H9 (cell line): ENCODE measurements at places on chromosomes 3 and 15. TPM values are rescaled to one million over a fixed set of nuclear protein-coding genes. Genes with fewer than 3 reads are reported as not detected.

Gene LHFPL4
- total RNA-seq = 16.3 and 19.2 TPM in 2 replicates

Gene ATP2B2
- total RNA-seq = 0.22 and 0.33 TPM in 2 replicates

Gene SKOR1
- 0.13 TPM in 2 replicates for total RNA-seq

Gene MOBP
- total RNA-seq = 0.13 TPM in 1 of 2 replicates, not detected in the other

Gene GOLGA8Q
- not detected in 2 replicates for total RNA-seq

Gene MME
- total RNA-seq = 14.6 and 16.4 TPM in 2 replicates

Gene KLHL6
- not detected in 2 replicates for total RNA-seq

Gene SLC28A1
- 0.13 TPM in 1 of 2 replicates, not detected in the other for total RNA-seq

Gene PIK3R4
- 28.6 and 37.0 TPM in 2 replicates for total RNA-seq

Gene ATP10A
- total RNA-seq = 3.9 and 4.4 TPM in 2 replicates

Gene RTP3
- not detected in 2 replicates for total RNA-seq

Gene ATP13A5
- not detected in 2 replicates for total RNA-seq

Gene GADL1
- 0.09 and 0.15 TPM in 2 replicates for total RNA-seq

Gene IL20RB
- total RNA-seq = 1.5 TPM in 2 replicates

Gene CHST2
- 5.8 and 6.3 TPM in 2 replicates for total RNA-seq

Gene EFHB
- 1.6 and 1.9 TPM in 2 replicates for total RNA-seq

Gene AQR
- total RNA-seq = 54.4 and 58.5 TPM in 2 replicates

Gene MYO5C
- total RNA-seq = 22.2 and 22.4 TPM in 2 replicates

Gene ARHGEF26
- 12.4 and 13.7 TPM in 2 replicates for total RNA-seq

Gene SERINC4
- total RNA-seq = 0.17 and 0.26 TPM in 2 replicates
